Renal cortex interstitium (tissue), 15 donors: ENCODE measurements at places on chromosomes 13 and 19. TPM values are rescaled to one million over a fixed set of nuclear protein-coding genes. Genes with fewer than 3 reads are reported as not detected.
A peak's percentile ranks its signal among the peaks of the same experiment; 100 is the strongest.

DNA sequence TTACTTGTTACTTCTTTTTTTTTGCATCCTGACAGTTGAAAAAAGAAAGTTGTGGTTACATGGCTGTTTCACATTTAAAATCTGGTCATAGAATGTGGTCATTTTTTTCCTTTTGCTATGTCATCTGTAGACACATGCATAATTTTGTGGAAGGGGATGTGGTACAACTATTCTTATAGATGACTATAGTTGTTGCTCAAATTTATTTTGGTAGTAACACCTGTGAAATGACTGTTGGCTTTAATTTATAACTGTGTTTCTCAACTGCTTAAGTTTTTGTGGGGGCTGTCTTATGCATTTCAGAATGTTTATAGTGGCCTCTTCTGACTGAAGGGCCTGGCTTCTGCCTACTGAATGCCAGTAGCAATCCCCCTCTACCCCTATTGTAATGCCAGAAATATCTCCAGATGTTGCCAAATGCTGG lies 130.5 kb downstream of the PAN3 start:
- no peak for DNase-seq

DNA sequence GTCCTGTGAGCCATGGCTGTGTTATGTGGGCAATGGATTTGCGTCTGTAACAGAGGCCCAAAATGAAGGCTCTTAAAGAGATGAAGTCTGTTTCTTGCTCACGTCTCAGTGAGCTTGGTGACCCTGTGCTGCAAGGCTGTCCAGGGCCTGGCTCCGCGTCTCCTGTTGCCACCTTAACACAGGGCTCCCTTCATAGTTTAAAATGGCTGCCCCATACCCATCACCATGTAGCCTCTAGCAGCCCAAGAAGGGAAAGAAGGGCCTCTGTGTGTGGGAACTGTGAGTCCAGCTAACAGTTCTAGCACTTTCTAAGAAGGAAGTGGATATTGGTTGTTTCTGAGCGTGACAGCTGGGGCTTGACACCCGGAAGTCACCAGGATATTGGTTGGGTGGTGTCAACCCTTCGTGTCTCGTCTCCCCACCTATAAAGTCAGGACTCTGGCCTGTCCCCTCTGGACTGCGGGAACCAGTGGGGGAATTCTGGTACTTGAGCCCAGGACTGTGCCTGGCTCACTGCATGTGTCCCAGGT lies 20.9 kb downstream of the TMED1 start:
- no peak for DNase-seq

DNA sequence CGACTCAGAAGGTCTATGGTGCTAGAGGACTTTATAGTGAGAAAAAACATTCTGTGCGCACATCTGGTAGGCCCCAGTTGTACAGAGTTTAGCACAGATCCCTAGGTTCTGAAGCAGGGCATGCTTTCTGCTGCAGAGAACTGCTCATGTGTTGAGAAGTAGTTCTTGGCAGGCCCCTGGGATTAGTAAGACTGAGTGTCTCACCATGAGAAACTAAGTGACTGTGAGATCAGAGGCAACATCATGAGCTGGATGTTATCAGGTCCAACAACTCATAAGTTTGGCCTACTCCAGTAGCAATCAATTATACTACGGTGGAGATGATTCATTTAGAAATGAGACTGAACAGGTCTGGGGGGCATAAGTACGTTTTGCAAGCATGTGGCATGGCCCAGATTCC lies 507.4 kb upstream of the KLF12 start:
- no peak for DNase-seq

GRCh38 chr19:35352448-35353304 lies 5.0 kb downstream of the FFAR1 start:
- DNase-seq = peak; percentile 42

- no peak for DNase-seq
These were observed 660.4 kb downstream of the SLITRK1 start for GRCh38 chr13:83221813-83222241.

GRCh38 chr19:45473682-45474605 lies 6.1 kb downstream of the FOSB start:
- no peak for DNase-seq

DNA sequence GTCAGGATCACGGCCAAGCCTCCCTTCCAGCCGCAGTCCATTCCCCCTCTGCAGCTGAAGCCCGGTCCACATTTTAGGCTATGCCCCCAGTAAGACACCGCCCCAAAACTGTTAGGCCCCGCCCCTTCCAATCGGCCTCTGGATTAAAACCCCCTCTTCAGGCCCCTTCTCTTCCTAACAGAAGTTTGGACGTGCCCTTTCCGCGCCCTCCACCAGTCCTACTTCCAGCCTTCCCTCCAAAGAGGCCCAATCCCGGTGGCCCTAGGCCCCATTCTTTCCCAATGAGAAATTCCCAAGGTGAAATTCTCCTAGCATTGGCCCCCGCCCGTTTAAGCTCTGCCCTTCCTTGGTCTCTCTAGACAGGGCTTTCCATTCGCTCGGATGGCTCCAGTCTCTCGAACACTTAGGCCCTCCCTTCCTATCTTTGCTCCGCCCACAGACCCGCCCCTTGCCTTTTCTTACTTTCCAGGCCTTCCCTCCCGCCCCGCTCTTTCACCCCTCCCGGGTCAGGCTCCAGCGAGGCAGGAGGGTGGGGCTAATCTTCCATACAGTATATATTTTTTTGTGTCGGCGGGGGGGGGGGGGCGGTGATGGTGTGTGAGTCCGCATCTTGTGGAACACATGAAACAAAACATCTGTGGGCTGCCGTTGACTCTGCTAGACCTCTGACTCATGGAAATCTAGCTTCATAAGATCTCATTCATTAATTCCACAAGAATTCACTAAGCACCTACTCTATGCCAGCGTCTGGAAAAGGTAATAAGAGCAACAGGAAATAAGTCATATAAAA lies 13.6 kb downstream of the LTBP4 start:
- DNase-seq = peak; percentile 55

DNA sequence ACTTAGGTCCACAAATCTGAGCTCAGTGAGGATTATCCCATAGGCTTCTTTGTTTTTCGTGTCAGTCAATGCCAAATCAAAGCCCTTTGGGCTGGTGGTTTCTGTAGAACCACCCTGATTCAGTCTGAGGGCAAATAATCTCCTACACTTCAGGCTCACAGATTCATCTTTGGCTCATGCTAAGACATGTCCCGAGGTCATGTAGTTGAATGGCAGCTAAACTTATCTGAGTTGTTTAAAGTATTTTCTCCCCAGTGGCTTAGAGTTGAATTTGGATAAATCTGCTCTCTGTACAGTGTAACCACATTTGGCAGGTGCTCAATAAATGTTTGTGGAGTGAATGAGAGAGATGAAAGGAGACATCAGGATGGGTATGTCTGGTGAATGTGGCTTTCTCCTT lies 13.1 kb upstream of the SLC25A42 start:
- DNase-seq = no peak

DNA sequence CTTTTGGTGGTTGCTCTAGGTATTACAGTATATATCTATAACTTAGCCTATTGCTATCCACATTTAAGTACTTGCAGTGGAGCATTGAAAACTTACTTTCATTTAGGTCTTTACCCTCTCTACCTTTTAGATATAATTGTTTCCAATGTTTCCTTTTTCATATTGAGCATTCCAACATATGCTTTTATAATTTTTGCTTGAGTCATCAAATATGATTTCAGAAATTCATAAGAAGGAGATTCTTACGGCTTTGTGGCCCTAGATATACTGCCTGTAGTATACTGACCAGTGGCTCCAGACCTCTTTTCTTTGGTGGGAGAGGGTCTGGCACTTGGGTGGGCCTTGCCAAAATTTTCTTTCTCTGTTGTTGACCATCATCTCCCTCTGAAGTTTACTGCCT lies 32.8 kb upstream of the ZNF850 start:
- DNase-seq = no peak

The PRODH2 gene
- polyA plus RNA-seq = 28.7 TPM

DNA sequence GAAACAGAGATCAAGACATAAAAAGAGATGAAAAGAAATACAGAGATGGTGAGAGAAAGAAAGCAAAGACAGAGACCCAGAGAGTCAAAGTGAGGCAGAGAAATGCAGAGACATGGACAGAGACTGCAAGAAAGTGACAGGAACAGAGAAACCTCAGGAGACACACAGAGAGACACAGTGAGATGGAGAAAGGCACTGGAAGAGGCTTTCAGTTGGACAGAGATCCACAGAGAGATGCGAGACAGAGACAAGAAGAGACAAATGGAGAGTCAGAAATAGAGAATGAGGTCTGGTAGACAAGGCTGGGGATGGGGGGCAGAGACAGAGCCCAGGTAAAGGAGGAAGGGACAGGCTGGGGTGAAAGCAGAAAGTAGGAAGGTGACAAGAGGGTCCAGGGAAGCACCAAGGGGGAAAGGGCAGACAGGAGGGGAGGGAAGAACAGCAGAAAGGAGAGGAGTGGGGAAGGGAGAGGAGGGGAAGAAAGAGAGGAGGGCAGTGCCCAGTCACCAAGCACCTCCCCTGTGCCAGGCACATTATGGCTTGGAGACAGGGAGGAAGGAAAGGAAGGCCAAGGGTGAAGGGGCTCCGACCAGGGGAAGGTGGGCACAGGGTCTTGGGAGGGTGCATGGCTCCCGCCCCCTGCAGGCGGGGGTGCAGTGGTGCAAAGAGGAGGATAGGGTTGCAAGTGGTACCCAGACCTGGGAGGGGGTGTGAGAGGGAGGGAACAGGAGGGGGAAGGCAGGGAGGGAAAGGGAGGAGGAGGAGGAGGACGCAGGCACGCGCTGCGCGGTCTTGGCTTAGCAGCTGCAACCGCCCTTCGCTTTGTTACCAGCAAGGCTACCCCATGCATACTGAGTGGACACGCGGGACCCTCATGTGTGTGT lies 38.4 kb downstream of the DEDD2 start:
- DNase-seq = no peak

The IZUMO4 gene
- 6.3 TPM for polyA plus RNA-seq

DNA sequence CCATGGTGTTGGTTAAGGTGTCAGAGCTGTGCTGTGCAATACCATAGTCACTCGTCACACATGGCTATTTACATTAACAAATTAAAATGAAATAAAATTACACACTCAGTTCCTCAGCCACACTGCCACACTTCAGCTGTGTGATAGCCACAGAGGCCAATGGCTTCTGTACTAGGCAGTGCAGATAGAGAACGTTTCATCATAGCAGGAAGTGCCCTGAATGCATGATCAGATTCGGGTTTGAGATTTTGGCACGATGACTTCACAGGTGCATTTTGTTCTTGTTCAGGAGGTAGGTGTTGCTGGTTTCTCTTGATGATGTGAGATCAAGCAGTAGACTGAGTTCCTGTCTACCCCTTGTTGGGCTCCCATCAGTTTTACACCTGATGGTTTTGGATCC lies 6.5 kb downstream of the ARMC6 start:
- no peak for DNase-seq

DNA sequence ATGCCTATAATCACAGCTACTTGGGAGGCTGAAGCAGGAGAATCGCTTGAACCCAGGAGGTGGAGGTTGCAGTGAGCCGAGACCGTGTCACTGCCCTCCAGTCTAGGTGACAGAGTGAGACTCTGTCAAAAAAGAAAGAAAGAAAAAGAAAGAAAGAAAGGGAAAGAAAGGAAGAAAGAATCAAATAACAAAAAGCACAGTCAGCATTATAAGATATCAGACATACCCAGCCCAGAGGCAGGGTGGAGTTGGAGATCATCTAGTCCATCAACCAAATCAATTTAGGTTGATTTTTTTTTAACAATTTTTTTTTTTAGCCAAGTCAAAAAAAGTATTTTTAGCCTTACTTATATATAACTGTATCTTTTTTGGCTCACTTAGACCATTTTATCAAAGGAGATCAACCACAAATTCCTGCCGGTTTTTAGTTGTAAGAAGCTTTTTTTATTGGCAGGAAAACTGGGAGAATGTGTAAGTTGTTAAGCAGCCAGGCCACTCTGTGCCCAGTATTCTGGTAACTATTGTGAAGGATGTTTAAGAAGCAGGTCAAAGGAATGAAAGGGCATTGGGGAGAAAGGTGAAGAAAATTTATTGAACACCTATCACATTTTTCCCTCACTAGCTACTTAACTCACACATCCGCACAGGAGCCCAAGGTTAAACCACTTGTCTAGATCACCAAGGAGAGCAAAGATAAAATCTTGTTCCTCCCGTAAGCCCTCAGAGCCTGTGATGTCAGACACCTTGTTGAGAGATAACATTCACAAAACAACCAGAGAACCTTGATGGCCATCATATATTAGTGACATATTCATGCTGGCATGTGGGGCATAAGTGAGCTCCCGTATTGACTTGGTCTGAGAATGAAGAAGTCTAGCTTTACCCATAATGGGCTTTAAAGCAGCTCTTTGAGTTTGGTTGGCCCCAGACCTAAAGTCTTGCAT lies 91.8 kb downstream of the COL4A2 start:
- DNase-seq = no peak

GRCh38 chr19:1107661-1108261 lies 4.0 kb downstream of the GPX4 start:
- no peak for DNase-seq

DNA sequence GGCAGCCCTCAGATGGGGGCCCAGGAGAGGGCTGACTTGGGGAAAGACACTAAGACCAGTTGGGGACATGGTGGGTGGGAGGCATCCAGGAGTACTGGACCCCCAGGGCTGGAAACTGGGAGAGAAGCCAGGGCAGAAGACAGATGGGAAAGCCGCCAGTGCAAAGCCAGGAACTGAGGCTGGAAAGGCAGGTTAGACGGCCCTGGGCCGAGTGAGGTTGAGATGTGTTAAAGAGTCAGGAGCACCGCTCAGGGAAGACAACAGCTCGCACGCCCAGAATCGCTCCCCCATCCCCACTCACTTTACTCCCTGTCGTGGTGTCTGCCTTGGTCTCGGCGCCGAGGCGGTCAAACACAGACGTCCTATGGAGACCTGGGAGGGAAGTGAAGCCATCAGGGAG lies 24.5 kb downstream of the C19orf47 start:
- DNase-seq = no peak

DNA sequence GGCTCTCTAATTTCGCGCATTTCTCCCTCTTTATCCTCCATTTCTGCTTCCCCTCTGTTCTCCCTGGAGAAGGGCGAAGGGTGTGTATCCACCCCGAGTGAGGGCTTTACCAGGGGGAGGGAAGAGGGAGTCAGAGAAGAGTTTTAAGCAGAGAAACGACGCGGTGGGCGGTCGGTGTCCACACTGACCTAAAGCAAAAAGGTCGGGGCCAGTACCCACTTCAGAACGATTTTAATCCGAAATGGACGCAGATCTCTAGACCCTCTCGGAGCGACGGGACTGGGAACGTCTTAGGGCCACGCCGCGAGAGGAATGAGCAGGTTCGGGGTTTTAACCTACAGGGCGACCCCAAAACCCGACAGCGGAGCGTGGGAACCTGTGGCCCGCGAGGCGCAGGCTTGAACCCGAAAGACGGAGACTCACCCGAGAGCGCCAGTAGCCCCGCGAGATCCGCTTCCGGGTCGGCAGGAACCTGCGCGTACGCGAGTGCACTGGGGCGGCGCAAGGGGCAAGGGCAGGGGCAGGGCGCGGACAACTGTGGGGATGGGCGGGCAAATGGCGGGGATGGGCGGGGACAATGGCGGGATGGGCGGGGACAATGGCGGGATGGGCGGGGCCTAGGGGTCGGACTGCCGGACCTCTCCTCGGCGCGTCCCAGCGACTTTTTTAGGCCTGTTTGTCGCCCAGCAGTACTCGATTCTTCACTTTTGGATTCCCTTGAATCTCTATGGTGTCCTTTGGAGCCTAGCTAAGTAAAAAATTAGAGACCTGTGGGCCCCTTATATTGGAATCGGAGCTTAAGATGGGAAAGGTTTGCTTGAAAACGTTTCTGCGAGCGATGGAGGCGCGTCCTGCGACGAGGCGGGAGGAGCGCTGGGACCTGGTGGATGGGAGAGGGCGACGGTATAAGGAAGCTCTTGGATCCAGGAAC lies at the start of gene ZNF677:
Gene ZNF677, minus strand, starts transcription at position 463 of the 931 bp plus-strand sequence. CDS start 3,323 bp downstream, outside the sequence.
- DNase-seq = peak; percentile 56

- DNase-seq = no peak
These were observed 38.8 kb downstream of the ARHGEF7 start for GRCh38 chr13:111153977-111154332.

GRCh38 chr19:42287827-42288107 lies 14.2 kb upstream of the PRR19 start:
- DNase-seq = no peak
